ENCODE measurements at places on chromosomes 13 and 19. TPM values are rescaled to one million over a fixed set of nuclear protein-coding genes. Genes with fewer than 3 reads are reported as not detected.

GRCh38 chr13:42453091-42453645 is 120.8 kb upstream of the TNFSF11 start:
- no peaks in the 10 kb centered on the region for H3K36me3 ChIP-seq
- no peaks in the 10 kb centered on the region for H3K27me3 ChIP-seq
- H3K4me1 ChIP-seq: no peaks in the 10 kb centered on the region
- H3K27ac ChIP-seq: no peak overlapping the region
- H3K4me3 ChIP-seq: no peak overlapping the region

GRCh38 chr13:50910485-50910805 is 854 bp downstream of the RNASEH2B start:
- no peak for DNase-seq
- peaks cover 20% of the 10 kb centered on the region for H3K4me1 ChIP-seq
- H3K4me3 ChIP-seq: peak overlapping the region; percentile 90
- no peaks in the 10 kb centered on the region for H3K36me3 ChIP-seq

DNA sequence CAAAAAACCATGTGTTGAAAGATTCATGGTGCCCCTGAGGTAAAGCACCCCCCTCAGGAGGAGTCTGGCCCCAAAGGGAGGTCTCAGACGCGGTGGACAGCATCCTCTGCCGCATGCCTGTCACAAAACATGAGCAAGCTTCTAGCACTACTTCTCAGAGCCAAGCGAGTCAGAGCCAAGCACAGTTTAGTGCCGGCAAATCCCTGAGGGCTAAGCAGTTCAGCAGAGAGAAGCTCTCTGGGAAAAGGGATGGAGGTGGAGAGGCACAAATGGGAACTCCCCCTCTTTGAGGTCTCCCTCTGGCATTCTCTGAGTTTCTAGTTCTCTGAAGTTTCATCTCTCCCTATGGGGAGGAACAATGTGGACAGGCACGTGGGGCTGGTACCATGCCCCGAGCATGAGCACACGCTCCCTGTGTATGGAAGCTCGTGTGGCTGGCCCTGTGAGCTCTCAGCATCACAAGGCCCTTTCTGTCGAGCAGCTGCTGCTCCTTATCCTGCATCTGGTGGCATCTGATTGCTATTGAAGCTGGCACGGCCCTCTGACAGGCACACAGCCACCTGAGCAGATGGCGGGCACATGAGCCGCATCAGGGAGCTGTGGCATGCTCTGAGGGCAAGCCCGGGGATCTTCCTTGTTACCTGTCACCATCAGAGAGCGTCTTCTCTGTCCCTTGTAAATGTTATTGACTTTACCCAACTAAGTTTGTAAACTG is 325.1 kb downstream of the SLC7A1 start:
- H3K27ac ChIP-seq: no peak overlapping the region
- H3K4me3 ChIP-seq: no peak overlapping the region
- H3K36me3 ChIP-seq: no peaks in the 10 kb centered on the region
- H3K4me1 ChIP-seq: no peaks in the 10 kb centered on the region

GRCh38 chr19:9406798-9407352 is 28.5 kb downstream of the ZNF266 start:
- no peak overlapping the region for H3K27ac ChIP-seq
- H3K27me3 ChIP-seq: no peaks in the 10 kb centered on the region
- peak; percentile 17 for DNase-seq

RASIP1 gene
- total RNA-seq: 0.22 TPM

DNA sequence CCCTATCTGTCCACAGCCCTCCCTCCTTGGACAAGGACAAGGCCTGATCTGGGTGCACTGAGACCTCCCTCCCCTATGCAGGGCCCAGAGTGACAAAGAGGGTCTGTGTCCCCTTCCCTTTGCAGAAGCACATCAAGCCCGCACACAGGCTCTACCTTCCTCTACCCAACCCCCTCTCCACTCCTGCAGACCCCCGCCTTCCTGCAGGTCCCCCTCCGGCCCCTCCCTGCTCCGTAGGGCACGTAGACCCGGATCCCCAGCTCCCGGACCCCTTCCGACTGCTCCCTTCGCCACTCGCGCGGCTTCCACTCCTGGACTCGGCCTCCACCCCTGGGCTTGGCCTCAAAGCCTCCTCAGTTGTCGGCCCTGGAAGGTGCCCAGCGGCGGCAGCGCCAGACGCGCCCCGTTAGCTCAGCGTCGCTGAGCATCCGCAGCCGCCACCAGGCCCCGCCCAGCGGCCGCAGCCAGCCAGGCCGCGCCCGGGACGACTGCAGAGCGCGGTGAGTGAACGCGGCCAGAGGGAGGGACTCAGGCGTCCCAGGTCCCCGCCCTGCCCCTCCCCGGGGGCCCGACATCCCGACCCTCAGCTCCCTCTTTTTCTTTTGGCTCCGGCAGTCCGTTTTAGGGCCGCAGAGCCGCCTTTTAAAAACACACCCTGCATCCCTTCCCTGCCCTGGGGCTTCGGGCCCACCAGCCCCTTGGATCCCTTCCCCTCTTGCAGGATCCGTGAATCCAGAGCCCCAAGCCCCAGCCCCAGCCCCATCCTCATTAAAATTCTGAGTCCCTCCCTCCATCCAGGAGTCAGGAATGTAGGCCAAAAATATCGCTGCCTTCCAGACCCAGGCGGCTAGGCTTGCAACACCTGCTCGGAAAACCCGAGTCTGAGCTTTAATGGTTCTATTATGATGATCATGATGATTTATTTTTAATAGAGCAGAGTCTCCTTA is 1.5 kb upstream of the MYADM start:
- peak; percentile 71 for DNase-seq
- H3K36me3 ChIP-seq: no peaks in the 10 kb centered on the region
- peak overlapping the region; percentile 97 for H3K27ac ChIP-seq

DNA sequence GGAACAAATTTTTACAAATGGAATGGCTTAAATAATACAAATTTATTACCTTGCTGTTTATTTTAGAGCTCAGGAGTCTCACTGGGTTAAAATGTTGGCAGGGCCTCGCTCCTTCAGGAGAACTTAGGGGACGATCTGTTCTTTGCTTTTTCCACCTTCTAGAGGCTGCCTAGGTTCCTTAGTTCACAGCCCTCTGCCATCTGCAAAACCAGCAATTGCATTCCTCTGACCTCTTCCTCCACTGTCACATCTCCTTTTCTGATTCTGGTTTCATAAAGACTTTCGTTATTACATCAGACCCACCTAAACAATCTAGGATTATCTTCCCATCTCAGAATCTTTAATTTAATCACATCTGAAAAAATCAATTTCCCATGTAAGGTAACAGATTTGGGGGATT is 249.6 kb upstream of the SPRY2 start:
- no peaks in the 10 kb centered on the region for H3K36me3 ChIP-seq
- H3K27me3 ChIP-seq: no peaks in the 10 kb centered on the region
- H3K27ac ChIP-seq: no peak overlapping the region
- H3K4me3 ChIP-seq: no peak overlapping the region

DNA sequence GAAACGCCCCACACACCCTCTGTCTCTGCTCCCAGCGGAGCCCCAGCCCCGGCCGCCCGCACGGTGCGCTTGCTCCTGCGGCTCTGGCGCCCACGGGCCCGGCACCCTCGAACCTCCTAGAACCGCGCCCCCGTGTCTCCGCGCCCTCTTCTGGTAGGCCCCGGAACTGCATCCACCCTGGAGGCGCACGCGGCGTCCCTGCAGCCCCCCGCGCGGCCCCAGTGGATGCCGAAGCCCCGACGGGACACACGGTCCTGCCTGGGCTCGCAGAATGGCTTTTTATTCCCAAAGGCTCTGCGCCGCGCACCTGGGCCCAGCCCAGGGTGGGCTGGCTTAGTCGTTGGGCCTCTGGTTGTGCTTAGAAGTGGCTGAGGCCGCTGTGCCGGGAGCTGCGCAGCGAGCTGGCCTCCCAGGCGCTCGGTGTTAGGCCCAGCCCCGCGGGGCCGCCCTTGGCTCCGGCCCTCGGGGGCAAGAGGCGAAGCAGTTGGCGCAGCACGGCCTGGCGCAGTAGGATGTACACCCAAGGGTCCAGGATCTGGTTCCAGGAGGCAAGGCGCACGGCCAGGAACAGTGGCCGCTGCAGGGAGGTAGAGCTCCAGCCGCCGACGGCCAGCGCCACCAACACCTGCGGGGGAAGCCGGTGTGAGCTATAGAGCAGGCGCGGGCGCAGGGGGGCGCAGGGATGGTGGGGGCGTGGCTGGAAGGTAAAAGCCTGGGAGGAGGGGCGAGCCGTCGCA is 2.8 kb downstream of the PTGER1 start:
- H3K4me3 ChIP-seq: peak overlapping the region; percentile 47
- peak; percentile 85 for DNase-seq
- no peak overlapping the region for H3K27ac ChIP-seq
- peaks cover 33% of the 10 kb centered on the region for H3K4me1 ChIP-seq

ZNF700 gene
- 10.8 TPM for total RNA-seq

Data from CD8-positive, alpha-beta memory T cell (primary cell).